H9 (cell line): ENCODE measurements at places on chromosomes 12 and 14. TPM values are rescaled to one million over a fixed set of nuclear protein-coding genes. Genes with fewer than 3 reads are reported as not detected.

DIO2 gene
- not detected in 2 replicates for total RNA-seq

ACSM4 gene
- not detected in 2 replicates for total RNA-seq

DNA sequence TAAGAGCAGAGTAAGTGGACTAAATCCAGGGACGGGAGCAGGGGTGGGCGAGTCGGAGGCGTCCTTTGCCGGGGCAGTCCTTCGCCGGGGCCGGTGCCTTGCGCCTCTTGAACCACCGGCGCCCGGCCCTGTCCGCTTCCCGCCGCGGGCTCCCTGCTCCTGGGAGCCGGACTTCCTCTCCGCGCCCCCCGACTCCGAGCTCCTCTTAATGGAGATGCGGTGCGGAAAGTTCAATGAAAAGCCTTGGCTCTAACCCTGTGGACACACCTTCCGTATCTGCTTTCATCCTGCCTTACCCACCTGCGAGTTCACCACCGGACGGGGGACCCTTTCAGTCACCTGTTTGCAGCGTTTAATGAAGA, 412 bp downstream of the FGFR1OP2 start:
- H3K27me3 ChIP-seq: no peaks in the 10 kb centered on the region
- peaks cover 3% of the 10 kb centered on the region; the same call in 1 of the 2 replicates for H3K4me1 ChIP-seq
- DNase-seq: no peak
- H3K4me3 ChIP-seq: peak overlapping the region; percentile 95

- H3K4me3 ChIP-seq: peak within 1 kb of the TSS; percentile 99
- H3K27ac ChIP-seq: no peak within 1 kb of the TSS
- no peaks in the 10 kb centered on the region; the same call in 1 of the 3 replicates for H3K36me3 ChIP-seq
- peak; percentile 99 for DNase-seq
These were observed at the start of gene DCTN2 for GRCh38 chr12:57546438-57547287. Gene DCTN2 (minus strand): TSS chr12:57547192. CDS start chr12:57547063, 129 bp downstream.

DNA sequence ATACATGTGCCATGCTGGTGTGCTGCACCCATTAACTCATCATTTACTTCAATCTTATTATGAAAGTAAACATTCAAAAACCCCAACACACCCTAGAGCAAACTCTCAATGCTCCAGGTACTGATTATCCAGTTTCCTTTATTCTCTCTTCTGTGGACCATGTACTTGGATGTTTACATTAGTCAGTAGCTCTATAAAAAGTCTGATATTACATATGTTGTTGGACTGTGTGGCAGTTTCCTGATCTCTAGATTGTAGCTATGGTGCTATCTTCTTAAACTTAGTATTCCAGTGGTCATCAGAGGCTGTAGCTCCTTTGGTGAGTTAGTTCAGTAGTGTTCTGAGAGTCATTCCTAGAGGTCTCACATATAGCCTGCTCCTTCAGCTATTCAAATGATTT, 25.1 kb upstream of the ITGA5 start:
- H3K4me1 ChIP-seq: no peaks in the 10 kb centered on the region
- no peak overlapping the region for H3K4me3 ChIP-seq

- H3K4me1 ChIP-seq: no peaks in the 10 kb centered on the region
- H3K27ac ChIP-seq: no peak overlapping the region
- no peak overlapping the region for H3K4me3 ChIP-seq
- no peak for DNase-seq
These were observed 238.1 kb upstream of the SEL1L start for GRCh38 chr14:81771651-81772275.
